ENCODE measurements at places on chromosomes 1 and 21.

- peak; percentile 88 for DNase-seq
Observed at GRCh38 chr1:77219166-77219887, at the start of gene PIGK. Gene PIGK, minus strand, starts transcription at chr1:77219430. Its CDS starts 28 bp downstream, at chr1:77219402.

GRCh38 chr1:43367026-43367903 lies 546 bp downstream of the ELOVL1 start:
- peak; percentile 42 for DNase-seq

GRCh38 chr1:12188657-12189327 lies 22.0 kb downstream of the TNFRSF1B start:
- DNase-seq: no peak

- no peak for DNase-seq
Observed at GRCh38 chr1:111847466-111847865, 91.8 kb downstream of the DDX20 start.

- no peak for DNase-seq
Observed at GRCh38 chr1:152926091-152926490, 17.7 kb downstream of the IVL start.

- no peak for DNase-seq
Observed at GRCh38 chr1:163656095-163656759, 334.5 kb downstream of the NUF2 start.

- DNase-seq: no peak
Observed at GRCh38 chr21:29953072-29953471, 13.3 kb upstream of the GRIK1 start.

GRCh38 chr1:79741720-79742421 lies 735.3 kb upstream of the ADGRL4 start:
- DNase-seq: no peak

- DNase-seq: no peak
Observed at GRCh38 chr1:200922406-200922805, 27.7 kb downstream of the INAVA start.
